ENCODE measurements at places on chromosomes 1 and 21.

GRCh38 chr1:31761883-31762282 lies 2.3 kb downstream of the ADGRB2 start:
- no peaks in the 10 kb centered on the region for H3K36me3 ChIP-seq
- H3K4me3 ChIP-seq, result no peak overlapping the region
- no peak overlapping the region for H3K27ac ChIP-seq
- DNase-seq, result no peak

GRCh38 chr21:34320011-34320410 lies 43.8 kb upstream of the KCNE2 start:
- H3K27ac ChIP-seq, result no peak overlapping the region
- no peaks in the 10 kb centered on the region for H3K36me3 ChIP-seq
- no peak for DNase-seq
- H3K4me1 ChIP-seq, result no peaks in the 10 kb centered on the region
- no peak overlapping the region for H3K4me3 ChIP-seq
- H3K27me3 ChIP-seq, result no peaks in the 10 kb centered on the region

- H3K27me3 ChIP-seq, result no peaks in the 10 kb centered on the region
- H3K4me3 ChIP-seq, result no peak overlapping the region
- DNase-seq, result peak; percentile 19
- H3K27ac ChIP-seq, result no peak overlapping the region
- H3K4me1 ChIP-seq, result no peaks in the 10 kb centered on the region
Observed at GRCh38 chr1:104172243-104172681, 422.6 kb downstream of the AMY1C start.

- H3K4me3 ChIP-seq, result no peak overlapping the region
- H3K27ac ChIP-seq, result no peak overlapping the region
- no peaks in the 10 kb centered on the region for H3K4me1 ChIP-seq
- no peak for DNase-seq
- no peaks in the 10 kb centered on the region for H3K36me3 ChIP-seq
Observed at GRCh38 chr1:26197813-26198212, 7.4 kb downstream of the CATSPER4 start.

- H3K36me3 ChIP-seq, result no peaks in the 10 kb centered on the region
- no peak overlapping the region for H3K4me3 ChIP-seq
- DNase-seq, result no peak
- no peaks in the 10 kb centered on the region for H3K27me3 ChIP-seq
Observed at GRCh38 chr21:17900281-17900989, 81.3 kb upstream of the C21orf91 start.

GRCh38 chr1:196317535-196318522 lies 290.4 kb downstream of the KCNT2 start:
- peaks cover 4% of the 10 kb centered on the region for H3K36me3 ChIP-seq
- H3K27ac ChIP-seq, result no peak overlapping the region
- H3K4me1 ChIP-seq, result no peaks in the 10 kb centered on the region
- no peak overlapping the region for H3K4me3 ChIP-seq

DNA sequence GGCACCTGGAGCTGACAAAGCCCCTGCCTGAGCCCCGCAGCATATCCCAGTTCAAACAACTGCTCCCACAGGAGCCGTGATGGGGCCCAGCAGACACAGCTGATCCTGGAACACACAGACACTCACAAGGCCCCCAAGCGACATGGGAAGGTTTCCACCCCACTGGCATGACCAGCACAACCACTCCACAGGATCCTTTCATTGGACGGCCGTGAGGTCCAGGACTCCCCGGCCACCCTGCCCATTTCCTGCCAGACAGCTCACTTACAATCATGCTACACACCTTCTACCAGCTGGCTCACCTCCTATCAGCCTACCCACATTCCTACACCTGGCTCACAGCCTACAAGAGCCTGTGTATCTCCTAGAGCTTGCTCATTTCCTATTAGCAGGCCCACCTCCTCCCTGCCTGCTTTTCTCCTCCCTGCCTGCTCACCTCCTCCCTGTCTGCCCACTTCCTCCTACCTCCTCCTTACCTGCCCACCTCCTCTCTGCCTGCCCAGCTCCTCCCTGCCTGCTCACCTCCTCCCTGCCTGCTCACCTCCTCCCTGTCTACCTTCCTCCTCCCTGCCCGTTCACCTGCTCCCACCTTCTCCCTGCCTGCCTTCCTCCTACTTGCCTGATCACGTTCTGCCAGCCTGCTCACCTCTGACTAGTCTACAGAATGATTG lies 73.9 kb downstream of the MATN1 start:
- H3K4me3 ChIP-seq, result no peak overlapping the region
- H3K27ac ChIP-seq, result no peak overlapping the region
- H3K27me3 ChIP-seq, result no peaks in the 10 kb centered on the region

DNA sequence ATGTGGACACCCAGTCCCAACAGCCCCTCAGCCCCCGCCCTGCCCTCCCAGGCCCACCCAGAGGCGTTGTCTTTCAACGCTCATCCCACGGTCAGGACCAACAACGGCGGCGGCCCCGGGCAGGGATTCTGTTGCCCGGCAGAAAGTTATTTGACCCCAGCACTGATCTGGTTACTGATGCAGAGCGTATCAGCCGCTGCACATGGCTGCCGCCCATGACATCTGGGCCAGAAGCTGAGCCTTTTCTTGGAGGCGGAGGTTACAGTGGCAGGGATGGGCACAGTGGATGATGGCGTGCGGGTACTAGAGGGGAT lies 127.1 kb upstream of the ARHGEF16 start:
- H3K4me1 ChIP-seq, result no peaks in the 10 kb centered on the region
- no peak overlapping the region for H3K4me3 ChIP-seq
- no peaks in the 10 kb centered on the region for H3K36me3 ChIP-seq
- H3K27ac ChIP-seq, result no peak overlapping the region

- peak; percentile 55 for DNase-seq
- H3K27me3 ChIP-seq, result no peaks in the 10 kb centered on the region
- H3K4me1 ChIP-seq, result no peaks in the 10 kb centered on the region
- no peaks in the 10 kb centered on the region for H3K36me3 ChIP-seq
Observed at GRCh38 chr1:115282807-115283208, 55.2 kb downstream of the NGF start.

DNA sequence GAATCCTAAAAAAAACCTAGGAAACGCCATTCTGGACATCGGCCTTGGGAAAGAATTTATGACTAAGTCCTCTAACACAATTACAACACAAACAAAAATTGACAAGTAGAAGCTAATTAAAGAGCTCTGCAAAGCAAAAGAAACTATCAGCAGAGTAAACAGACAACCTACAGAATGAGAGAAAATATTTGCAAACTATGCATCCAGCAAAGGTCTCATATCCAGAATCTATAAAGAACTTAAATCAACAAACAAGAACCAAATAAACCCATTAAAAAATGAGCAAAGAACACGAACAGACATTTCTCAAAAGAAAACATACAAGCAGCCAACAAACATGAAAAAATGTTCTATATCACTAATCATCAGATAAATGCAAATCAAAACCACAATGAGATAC lies 58.6 kb downstream of the PTGFR start:
- H3K36me3 ChIP-seq, result no peaks in the 10 kb centered on the region
- no peak overlapping the region for H3K4me3 ChIP-seq
- H3K27ac ChIP-seq, result no peak overlapping the region
- DNase-seq, result no peak
- H3K4me1 ChIP-seq, result no peaks in the 10 kb centered on the region
- no peaks in the 10 kb centered on the region for H3K27me3 ChIP-seq

DNA sequence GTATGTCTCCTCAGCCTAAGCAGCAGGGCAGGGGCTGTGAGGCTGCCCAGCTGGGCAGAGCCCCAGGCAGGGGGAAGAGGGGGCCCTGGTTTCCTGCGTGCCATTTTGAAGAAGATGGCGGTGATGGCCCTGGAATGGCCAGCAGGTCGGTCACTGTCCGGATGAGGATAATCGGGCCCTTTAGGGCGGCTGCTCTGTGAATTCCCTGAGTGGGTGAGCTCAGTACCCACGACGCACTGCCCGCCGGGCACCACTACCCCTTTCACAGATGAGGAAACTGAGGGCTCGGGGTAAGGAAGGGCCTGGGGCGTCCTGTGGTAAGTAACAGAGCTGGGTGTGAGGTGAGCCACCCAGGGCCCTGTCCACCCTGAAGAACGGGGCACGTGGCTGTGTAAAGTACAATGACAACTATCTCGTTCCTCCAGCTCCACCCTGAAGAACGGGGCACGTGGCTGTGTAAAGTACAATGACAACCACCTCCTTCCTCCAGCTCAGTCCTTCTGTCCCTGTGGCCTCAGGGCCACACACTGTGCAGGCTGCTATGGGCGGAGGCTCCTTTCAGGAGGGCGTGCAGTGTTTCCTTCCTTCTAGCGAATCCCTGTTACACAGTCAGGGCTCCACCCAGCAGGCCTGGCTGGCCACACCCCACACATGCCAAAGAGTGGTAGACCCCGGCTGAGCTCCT lies 23.2 kb downstream of the ITGB2 start:
- H3K36me3 ChIP-seq, result no peaks in the 10 kb centered on the region
- H3K4me3 ChIP-seq, result no peak overlapping the region
- H3K27ac ChIP-seq, result no peak overlapping the region
- H3K27me3 ChIP-seq, result no peaks in the 10 kb centered on the region
- H3K4me1 ChIP-seq, result peaks cover 4% of the 10 kb centered on the region

DNA sequence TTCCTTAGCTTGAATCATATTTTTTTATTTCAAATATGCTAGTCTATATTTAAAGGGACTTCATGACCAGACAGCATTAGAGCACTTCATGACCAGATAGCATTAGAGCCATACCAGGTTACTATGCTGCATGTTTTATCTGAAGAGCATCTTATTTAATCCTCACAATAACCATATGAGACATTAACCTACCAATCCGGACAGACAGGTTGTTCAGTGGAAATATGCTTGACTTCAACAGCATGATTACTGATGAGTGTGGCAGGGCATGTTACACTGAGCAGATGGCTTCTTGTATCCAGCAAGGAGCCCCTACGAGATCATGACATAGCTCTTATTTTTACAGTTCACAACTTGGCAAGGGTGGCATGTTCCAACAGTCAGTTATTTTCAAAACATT lies 85.0 kb upstream of the KCTD3 start:
- H3K4me1 ChIP-seq, result no peaks in the 10 kb centered on the region
- no peak overlapping the region for H3K27ac ChIP-seq
- H3K36me3 ChIP-seq, result no peaks in the 10 kb centered on the region
- H3K27me3 ChIP-seq, result no peaks in the 10 kb centered on the region
- no peak overlapping the region for H3K4me3 ChIP-seq

- H3K27me3 ChIP-seq, result no peaks in the 10 kb centered on the region
- H3K36me3 ChIP-seq, result peaks cover 86% of the 10 kb centered on the region
- no peak for DNase-seq
- no peaks in the 10 kb centered on the region for H3K4me1 ChIP-seq
- no peak overlapping the region for H3K27ac ChIP-seq
- H3K4me3 ChIP-seq, result no peak overlapping the region
Observed at GRCh38 chr1:43430831-43431230, 22.9 kb downstream of the HYI start.

All from right lobe of liver (tissue), 6 donors.